Fibroblast of skin of left biceps (primary cell): ENCODE measurements at places on chromosomes 12 and 14.
A peak's percentile ranks its signal among the peaks of the same experiment; 100 is the strongest.

DNA sequence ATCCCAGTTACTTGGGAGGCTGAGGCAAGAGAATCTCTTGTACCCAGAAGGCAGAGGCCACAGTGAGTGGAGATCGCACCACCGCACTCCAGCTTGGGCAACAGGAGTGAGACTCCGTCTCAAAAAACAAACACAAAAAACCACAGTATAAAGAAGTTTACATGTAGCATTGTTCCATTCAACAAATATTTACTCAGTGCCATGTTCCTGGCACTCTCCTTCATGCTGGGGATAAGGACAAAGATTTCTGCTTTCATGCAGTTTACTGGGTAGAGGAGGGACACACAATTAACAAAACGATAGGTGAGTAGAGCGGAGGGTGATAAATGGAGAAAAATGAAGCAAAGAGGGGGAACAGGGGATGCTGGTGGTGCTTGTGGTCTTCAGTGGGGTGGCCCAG is 68.2 kb upstream of the OVCH1 start:
- DNase-seq: no peak

DNA sequence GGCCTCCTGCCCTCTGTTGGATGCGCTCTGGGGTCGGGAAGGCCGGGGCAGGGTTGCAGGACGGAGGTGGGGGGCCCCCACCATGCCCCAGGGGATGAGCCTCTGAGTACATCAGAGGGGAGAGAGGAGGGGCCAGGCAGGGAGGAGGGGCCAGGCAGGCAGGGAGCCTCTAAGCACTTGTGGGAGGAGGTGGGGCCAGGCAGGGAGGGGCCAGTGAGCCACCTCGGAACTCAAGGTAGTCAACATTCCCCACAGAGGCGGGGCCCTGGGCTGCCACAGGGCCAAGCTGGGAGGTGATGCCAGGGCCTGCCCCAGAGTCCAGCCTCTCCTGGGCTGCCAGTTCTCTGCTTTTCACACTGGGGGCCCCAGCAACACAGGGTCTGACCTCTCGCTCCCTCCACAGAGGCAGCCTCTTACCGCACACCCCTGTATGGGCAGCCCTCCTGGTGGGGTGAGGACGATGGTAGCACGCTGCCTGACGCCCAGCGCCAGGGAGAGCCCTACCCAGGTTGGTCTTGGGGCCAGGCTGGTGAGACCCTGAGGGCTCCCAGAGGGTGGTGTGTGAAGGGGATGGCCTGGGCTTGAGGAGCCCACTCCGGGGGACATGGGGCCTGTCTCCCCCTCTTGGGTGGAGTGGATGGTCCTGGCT is 17.4 kb downstream of the CEP170B start:
- no peak for DNase-seq

- DNase-seq: no peak
Measured at GRCh38 chr12:98686603-98687002, 41.5 kb downstream of the APAF1 start.

- DNase-seq: no peak
Measured at GRCh38 chr12:124347805-124348658, 53.1 kb downstream of the RFLNA start.

- DNase-seq: no peak
Measured at GRCh38 chr14:78399316-78399889, 229.2 kb downstream of the NRXN3 start.

DNA sequence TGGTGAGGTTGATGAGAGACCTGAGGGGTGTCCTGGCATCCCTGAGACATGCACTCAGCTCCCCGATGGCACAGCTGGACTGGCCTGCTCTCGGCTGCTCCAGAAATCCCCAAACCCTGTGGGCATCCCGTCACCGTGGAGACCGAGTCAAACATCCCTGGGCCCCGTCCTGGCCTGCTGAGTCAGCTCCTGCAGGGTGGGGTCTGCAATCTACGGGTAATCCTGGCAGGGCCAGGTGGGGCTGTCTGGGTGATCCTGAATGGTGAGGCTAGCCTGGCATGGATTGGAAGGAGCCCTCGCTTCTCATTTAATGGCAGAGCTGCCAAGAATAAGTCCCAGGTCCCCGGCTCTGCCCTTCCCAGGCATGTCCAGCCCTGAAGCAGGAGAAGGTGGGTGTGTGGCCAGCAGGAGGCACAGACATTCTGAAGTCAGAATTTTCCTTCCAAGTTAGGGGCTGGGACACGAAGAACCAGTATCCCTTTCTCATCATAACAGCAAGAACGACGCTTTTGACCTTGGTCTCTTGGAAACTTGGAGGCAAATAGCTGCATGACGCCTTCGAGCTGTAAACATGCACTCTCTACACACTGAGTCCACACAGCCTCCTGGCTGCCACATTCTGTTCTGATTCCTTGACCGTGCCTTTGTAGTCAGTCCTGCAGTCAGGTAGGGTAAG is 17.7 kb upstream of the SERPINA4 start:
- DNase-seq: no peak

DNA sequence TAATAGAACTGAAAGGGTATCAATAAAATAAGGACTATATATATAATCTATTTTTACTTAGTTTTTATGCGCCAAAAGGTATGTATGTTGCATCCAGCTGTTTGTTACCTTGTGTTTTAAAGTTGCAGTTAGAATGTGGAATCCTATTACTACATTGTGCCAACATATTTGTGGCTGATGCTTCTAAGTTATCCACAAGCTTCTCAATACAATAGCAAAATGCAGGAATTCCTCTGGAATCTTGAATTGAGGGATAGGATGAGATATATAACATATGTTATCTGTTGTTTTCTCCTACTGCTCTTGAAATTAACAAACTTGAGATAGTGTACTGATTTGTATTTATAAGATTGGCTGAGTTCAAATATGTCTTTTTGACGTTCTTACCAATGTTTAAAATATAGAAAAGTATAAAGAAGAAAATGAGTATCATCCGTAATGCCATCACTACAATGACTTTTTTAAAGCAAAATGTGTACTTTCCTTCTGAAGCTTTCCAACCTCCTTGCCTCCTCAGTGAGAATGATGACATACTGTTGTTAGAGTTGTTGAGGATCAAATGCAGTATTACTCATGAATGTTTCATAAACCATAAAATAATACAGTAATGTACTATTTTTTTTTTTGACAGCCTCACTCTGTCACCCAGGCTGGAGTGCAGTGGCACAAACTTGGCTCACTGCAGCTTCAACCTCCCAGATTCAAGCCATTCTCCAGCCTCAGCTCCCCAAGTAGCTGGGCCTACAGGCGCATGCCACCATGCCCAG is 6.6 kb downstream of the RAP1B start:
- peak; percentile 49 for DNase-seq

GRCh38 chr12:113347-113746 is 46.8 kb downstream of the IQSEC3 start:
- DNase-seq: no peak

GRCh38 chr14:68791078-68791901 is 1.6 kb downstream of the ZFP36L1 start:
- DNase-seq: no peak

DNA sequence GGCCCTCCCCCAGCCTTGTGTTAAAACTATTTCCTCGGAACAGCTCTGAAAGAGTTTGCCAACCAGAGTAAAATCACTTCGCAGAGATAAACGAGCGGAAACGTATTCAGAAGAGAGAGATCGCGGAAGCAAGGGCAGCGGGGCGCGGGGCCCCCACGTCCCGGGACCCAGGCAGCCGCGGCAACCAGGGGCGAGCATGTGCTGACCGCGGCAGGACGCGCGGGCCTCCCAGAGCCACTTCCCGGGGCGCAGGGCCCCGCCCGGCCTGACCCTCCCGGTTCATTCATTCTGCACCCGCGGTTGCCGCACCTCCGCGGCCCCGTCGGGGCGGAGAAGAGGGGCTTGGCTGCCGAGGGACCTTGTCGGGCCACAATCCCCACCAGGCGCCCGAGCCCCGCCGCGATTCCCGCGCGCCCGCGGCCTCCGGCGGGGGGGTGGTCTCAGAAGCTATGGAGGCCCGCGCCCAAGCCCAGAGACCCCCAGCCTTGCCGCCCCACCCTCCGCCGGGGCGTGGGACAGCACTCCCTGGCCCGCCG is 598 bp downstream of the UBE2N start:
- no peak for DNase-seq

GRCh38 chr12:2187195-2187945 is 134.6 kb downstream of the CACNA1C start:
- no peak for DNase-seq

DNA sequence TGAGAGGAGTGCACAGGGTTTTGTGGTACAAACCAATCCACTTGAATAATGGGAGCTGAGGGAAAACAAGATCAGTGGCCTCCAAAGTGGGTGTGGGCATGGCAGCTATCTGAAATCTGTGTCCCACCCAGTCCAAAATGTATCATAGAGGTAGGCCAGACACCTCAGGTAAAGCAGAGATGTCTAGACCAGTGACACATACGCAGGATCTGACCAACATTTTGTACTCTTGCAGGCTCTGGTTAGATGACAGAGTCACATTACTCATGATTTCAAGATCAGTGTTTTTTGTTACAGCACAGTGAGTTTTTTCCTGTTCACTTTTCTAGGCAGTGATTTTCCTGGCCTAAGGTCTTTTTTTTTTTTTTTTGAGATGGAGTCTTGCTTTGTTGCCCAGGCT is 211.8 kb downstream of the PCNX1 start:
- no peak for DNase-seq

- DNase-seq: no peak
Measured at GRCh38 chr14:75297411-75298040, 18.9 kb downstream of the FOS start.

DNA sequence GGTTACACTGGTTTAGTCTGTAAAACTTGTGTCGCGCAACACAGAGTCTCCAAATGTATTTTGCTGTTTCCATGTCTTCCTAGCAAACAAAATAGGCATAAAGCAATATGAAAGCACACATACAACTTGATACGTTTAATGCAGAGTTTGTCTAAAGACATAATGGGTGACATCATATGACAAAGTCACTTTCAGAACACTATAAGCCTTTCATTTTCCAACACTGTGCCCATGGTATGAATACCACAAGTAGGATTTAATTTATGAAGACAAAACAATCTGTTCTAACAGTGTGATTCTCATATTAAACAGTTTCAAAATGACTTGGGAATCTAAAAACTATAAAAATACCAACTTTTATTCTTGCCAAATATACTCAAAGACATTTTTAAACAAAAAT is 58.4 kb downstream of the PTPN21 start:
- DNase-seq: no peak

GRCh38 chr12:4432878-4433744 is 12.5 kb downstream of the FGF6 start:
- no peak for DNase-seq

- no peak for DNase-seq
Measured at GRCh38 chr14:20684662-20685456, 499 bp downstream of the RNASE4 start.

GRCh38 chr12:42935090-42935489 is 345.5 kb upstream of the PRICKLE1 start:
- no peak for DNase-seq

DNA sequence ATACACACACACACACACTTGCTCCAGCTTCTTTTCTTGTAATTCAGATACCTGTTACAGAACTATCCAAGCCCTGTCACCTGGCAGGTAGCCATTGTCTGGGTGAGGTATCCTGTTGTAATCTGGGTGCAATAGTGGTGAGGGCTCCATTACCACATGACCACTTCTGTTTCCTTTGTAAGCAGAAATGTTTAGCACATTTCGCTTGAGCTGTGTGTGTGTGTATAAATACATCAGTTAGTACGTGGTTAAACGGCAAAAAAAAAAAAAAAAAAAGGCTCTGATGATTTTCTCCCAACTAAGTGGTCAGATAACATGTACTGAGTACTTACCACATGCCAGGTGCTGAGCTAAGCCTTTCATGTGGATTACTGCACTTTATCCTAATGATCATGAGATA is 129.3 kb upstream of the SSTR1 start:
- no peak for DNase-seq

DNA sequence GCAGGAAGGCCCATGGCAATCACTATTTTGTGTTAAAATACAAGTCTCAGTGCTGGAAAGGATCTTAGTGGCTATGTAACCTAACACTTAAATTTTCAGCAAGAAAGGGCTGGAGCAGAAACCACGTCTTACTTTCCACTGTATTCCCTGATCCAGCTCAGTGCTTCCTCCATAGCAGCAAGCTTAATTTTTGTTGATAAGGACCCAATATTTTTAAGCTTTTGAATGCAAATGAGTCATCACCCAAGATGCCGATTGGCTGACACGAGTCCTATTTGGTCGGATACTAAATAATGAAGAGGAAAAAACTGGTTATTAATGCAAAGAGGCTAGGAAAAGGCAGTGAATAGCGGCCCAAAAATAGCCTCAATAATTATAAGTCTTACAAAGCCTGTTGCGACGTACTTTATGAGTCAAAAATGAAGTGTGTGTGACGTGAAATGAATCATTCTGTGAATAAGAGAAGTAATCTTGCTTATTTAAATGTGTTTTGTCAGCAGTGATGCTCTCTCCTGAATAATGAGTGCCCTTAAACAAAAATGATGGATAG is 46.9 kb upstream of the IGF1 start:
- peak; percentile 33 for DNase-seq

- DNase-seq: peak; percentile 10
Measured at GRCh38 chr12:16555630-16556029, 50.3 kb downstream of the LMO3 start.

DNA sequence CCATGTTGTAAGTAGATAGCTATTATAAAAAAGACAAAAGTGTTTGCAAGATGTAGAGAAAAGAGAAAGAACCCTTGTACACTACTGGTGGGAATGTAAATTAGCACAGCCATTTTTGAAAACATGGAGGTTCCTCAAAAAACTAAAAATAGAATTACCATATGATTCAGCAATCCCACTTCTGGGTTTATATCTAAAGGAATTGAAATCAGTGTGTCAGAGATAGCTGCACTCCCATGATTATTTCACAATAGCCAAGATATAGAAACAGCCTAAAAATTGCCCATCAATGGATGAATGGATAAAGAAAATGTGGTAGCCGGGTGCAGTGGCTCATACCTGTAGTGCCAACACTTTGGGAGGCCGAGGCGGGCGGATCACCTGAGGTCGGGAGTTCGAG is 9.2 kb downstream of the PSMC6 start:
- DNase-seq: no peak

- no peak for DNase-seq
Measured at GRCh38 chr12:70508178-70508577, 129.1 kb downstream of the PTPRB start.

DNA sequence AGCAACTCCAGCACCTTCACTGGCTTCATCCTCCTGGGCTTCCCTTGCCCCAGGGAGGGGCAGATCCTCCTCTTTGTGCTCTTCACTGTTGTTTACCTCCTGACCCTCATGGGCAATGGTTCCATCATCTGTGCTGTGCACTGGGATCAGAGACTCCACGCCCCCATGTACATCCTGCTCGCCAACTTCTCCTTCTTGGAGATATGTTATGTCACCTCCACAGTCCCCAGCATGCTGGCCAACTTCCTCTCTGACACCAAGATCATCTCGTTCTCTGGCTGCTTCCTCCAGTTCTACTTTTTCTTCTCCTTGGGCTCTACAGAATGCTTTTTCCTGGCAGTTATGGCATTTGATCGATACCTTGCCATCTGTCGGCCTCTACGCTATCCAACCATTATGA is 6.8 kb downstream of the OR11G2 start:
- no peak for DNase-seq
